Stimulated activated CD8-positive, alpha-beta memory T cell treated with anti-CD3 and anti-CD28 coated beads, Interleukin-4, amount 100 ng/mL, for 4 hours (primary cell): ENCODE measurements at places on chromosomes 5 and 9.

DNA sequence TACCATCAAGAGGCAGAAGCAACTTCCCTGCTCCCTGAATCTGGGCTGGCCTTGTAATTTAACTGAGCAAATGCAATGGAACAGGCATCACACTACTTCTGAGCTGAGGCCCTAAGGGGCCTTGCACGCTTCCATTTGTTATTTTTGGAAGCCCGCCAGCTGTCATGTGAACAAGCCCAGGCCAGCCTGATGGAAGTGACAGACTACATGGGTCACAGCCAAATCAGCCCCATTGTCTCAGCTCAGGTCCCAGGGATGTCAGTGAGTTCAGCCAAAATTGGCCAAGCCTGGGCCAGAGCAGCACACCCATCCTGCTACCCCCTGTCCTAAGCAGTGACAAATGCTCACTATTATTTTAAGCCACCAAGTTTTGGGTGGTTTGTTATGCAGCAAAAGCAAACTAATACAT lies 72.8 kb downstream of the PRRT1B start:
- no peak for DNase-seq

GRCh38 chr9:1759009-1759408 lies 256.1 kb upstream of the SMARCA2 start:
- DNase-seq: no peak

DNA sequence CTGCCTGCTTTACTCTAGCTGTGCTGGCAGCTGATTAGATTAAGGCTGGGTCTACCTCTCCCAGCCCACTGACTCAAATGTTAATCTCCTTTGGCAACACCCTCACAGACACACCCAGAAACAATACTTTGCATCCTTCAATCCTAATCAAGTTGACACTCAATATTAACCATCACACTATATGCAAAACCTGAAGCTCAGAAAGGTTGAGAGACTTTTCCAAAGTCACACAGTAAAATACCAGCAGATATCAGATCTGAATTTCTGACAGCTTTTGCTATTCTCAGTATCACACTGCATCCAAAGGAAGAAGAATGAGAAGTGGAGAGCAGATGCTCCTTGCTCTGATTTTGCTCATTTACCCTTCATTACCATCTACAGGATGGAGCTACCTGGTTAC lies 114.9 kb upstream of the RANBP3L start:
- no peak for DNase-seq

DNA sequence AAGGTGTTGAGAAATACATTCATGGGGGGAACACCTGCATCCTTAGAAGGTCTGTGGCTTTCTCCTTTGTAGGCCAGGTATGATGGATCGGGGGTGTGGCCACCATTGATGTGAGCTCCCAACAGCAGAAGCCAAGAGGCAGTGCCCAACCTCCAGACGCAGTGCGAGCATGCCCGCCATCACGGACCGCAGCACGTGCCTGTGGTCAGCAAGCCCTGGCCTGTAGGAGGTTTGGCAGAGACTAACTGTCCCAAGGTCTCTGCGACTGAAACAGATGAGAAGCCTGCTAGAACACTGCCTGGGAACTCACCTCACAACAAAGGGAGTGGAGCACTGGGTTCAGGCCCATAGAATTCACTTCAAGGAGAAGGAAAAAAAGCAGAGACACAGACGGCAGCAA lies 31.9 kb upstream of the ZNF354A start:
- no peak for DNase-seq

GRCh38 chr5:35309365-35310130 lies 79.3 kb upstream of the PRLR start:
- DNase-seq: no peak

- DNase-seq: no peak
Measured at GRCh38 chr5:14191325-14191724, 48.2 kb downstream of the TRIO start.

DNA sequence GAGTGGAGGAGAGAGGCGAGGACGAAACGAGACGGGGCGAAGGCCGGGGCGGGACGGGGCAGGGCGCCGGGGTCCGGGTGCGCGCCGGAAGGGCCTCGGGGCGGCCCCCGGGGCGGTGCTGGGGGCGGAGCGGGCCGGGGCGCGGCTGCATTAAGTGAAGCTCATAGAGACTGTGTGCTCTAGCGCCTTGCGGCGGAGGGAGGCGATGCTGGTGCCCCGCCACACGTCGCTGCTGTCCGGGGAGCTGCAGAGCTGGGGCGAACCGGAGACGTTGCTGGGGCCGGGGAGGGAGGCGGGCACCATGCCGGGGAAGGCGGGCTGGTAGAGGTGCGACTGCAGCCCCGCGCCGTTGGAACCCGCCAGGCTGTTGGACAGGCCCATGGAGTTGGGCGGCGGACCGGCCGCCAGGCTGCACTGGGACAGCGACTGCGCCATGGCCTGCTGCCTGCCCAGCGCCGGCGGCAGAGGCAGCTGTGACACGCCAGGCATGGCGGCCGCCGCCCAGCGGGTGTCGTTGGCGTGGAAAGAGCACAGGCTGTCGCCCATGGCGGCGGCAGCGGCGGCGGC lies 8.3 kb downstream of the OTP start:
- DNase-seq: no peak

DNA sequence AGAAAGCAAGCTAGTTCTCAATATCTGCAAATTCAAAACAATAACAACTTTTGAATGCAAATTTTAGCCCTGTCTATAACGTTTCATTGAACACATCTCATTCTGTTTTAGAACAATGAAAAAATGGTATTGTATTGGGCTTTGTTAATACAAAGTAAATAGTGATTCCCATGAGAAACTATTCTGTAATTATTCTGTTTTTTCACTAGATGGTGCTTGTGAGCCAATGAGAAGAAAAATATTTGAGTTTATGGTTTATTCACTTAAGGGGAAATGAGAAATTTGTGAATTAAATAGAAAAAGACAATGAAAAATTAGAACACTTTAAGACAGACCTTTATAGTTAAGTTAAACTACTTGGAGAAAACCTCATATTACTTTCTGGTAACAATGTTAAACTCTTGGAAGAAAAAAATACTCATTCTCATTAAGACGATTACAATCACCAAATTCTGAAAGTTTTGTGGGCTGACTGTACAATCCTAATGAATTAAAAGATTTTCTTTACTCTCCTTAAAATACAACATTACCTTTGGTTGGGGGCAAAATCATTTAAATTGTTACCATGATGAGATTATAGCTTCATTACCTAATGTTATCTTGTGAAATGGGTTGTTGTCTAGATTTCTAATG lies 127.0 kb downstream of the NNT start:
- no peak for DNase-seq

GRCh38 chr9:137222190-137223077 lies at the start of gene RNF208:
TSS of gene RNF208 (minus strand) at chr9:137222240. CDS start at chr9:137221212, 1,028 bp downstream.
- DNase-seq: no peak

- DNase-seq: no peak
Measured at GRCh38 chr5:119332978-119333401, 22.8 kb upstream of the TNFAIP8 start.

DNA sequence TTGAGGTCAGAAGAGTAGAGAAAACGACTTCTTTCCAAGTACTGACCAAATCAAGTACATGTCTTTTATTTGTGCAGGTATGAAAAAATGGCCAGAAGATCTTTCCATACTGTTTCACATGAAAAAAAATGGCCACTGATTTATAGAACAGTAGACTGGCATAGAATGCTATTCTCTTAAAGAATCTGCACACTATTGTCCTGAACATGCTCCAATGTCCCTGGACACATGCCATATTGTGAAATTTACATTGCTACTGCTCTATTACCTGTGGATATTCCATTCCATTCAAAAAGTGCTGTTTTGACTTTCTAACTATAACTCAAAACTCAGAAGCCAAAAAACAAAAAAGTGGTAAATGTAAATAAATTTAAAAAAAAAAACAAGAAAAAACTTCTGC lies 60.6 kb downstream of the FBXL17 start:
- DNase-seq: no peak

DNA sequence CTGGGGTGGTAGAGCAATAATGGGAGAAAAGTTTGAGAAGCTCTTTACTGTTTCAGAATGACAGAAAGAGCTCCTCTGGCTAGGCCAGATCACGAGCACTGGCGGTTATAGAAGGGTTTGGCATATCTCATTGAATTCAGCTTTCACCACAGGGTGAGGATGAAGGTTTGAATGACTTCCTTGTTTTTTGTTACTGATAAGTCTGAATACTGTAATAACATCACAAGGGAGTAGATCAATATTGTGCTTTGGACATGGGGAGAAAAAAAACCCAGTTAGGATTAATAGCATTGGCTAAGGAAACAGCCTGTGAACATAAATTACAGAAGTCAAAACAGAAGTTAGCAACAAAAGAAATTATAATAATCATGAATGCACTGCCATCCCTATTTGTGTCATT lies 9.4 kb downstream of the PHAX start:
- DNase-seq: no peak

DNA sequence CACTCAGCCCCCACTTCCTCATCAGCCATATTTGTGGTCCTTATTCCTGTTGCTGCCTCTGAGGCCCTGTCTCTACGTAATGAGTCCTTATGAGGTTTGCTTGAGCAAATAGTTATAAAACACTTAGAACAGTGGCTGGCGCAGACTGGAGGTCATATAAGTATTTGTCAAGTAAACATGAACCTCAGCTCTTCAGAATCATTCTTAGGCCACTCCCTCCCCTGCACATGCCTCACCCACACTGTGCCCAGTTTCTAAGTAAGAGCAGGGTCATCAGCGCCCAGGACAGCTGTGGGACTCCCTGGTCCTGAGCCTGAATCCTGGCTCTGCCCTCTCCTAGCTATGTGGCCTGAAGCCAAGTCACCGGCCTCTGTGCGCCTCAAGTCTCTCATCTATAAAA lies 4.0 kb downstream of the ST6GALNAC4 start:
- no peak for DNase-seq

- DNase-seq: no peak
Measured at GRCh38 chr9:132144708-132145365, 17.0 kb upstream of the NTNG2 start.

DNA sequence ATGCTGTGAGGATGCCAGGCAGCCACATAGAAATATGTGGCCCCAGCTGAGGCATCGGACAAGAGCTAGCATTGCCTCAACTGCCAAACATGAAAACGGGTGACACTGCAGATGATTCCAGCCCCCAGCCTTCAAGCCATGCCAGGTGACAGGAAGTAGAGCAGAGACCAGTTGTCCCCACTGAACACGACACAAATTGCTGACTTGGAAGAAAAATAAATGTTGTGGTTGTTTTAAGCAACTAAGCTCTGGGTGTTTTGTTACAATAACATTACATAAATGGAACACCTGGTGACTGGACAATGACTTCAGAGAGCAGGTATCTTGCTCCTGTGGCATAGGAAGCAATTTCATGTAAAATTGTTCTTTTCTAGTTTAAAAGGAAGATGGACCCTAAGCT lies 154.2 kb downstream of the KIF4B start:
- no peak for DNase-seq

DNA sequence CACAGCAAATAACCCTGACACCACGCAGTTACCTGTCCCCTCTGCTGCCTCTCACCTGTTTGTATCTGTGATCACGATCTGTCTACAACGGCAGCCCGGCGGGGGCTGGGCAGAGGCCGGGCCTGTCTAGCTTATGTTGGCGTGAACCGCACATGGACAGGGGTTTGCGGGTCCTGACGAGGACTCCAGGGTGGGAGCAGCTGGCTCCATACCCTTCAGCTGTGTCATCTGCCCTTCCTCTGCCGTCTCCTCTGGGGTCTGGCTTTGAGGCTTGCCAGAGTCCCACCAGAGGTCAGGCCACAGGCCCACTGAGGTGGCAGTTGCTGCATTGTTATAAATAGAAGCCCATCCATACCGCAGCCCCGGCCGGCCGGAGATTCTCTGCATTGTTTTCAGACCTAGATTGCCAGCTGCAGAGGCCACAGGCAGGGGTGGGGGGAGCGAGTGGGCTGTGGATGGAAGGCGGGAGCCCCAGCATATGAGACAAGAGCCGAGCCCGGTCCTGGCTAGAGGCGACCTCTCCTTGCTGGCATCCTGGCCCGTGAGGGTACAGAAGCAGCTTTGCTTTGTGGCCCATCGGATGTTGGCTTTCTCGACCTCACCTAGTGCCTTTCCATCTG lies 37.8 kb downstream of the FAM78A start:
- DNase-seq: no peak

GRCh38 chr9:37983381-37984067 lies 79.6 kb upstream of the SLC25A51 start:
- DNase-seq: no peak

GRCh38 chr5:140633021-140633471 lies at the start of gene CD14:
TSS of gene CD14 (minus strand) at chr5:140633175. CDS start at chr5:140633071, 104 bp downstream.
- DNase-seq: no peak
